GM04503 (cell line): ENCODE measurements at places on chromosomes 16 and 17.

DNA sequence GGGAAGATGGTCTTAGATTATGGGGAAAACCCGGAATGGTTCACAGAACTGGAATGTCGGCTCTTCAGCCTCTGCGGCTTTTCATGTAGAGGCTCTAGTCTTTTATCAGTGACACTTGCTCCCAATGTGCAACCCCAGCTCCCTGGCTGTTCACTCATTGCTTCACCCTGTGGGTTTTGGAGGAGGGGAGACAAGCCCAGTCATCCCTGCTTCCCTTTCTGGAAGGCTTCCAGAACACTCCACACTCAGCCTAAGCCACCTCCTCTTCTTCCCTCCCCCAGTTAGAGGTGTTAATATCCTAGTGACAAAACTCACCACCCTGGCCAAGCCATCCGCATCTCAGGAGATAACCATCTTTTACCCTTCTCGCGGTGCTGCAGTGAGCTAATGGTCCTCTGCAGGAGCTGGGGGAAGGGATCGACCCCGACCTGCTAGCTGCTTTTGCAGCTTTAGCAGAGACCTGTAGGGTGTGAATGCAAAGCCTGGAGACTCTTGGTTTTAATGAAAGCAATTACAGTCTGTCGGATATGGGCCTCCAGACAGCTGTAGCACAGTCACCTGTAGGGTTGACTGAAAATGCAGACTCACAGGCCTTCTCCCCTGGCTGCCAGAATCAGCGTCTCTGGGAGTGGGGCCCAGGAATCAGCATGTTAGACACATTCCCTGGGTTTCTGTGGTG is 24.3 kb upstream of the LASP1NB start:
- DNase-seq = peak; percentile 90

DNA sequence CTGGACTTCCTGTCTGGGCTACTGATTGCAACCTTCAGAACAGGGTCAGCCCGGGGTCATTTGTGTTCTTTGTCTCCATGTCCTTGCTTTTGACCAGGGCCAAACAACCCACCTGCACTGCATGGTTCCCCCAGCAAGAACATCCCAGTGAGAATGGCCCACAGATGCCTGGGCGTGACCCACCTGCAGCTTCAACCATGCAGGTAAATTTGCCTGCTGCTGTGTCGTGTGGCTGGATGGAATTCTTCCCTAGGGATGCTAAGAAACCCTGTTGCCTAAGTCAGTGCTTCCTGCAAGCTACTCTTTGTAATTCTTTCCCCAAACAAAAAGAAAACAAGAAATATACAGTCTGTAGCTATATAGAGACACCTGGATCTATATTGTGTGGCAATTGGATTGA is 12.5 kb downstream of the CDH13 start:
- no peak for DNase-seq

DNA sequence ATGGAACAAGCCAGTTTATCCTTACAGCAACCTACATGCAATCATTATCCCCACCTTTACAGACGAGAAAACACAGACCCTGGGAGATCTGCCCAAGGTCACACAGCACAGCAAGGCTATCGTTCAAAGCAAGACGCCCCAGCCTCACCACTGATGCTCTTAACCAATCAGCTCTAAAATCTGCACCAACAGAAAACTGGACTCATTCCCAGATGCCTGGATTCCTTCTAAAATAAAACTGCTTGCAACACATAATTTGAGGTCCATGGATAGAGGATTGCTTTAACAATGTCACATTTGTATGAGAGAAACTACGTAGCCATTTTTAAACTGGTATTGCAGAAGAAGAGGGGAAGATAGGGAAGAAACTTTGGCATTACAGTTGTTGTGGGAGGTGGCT is 6.8 kb downstream of the COTL1 start:
- DNase-seq = no peak

GRCh38 chr16:81275795-81276194 is 37.3 kb downstream of the BCO1 start:
- DNase-seq = no peak

DNA sequence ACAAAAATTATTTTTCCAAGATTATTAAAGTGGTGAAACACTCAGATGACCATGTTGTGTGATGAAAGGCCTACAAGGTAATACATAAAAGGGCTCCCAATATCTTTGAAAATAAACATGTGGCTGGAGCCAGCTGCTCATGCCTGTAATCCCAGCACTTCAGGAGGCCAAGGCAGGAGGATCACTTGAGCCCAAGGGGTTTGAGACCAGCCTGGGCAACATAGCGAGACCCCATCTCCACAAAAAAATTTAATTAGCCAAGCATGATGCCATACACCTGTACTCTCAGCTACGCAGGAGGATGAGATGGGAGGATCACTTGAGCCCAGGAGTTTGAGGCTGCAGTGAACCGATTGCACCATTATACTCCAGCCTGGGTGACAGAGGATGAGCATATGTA is 26.8 kb downstream of the SIAH1 start:
- DNase-seq = no peak

GRCh38 chr16:11611871-11612664 is 25.3 kb upstream of the LITAF start:
- DNase-seq = no peak

GRCh38 chr17:82536512-82537201 is 17.1 kb downstream of the FOXK2 start:
- DNase-seq = no peak

- no peak for DNase-seq
These were observed 18.7 kb downstream of the CES4A start for GRCh38 chr16:67006930-67007658.

GRCh38 chr16:72092832-72093447 is 480 bp downstream of the TXNL4B start:
- peak; percentile 32 for DNase-seq

GRCh38 chr16:78704416-78704815 is 605.0 kb downstream of the WWOX start:
- DNase-seq = no peak

DNA sequence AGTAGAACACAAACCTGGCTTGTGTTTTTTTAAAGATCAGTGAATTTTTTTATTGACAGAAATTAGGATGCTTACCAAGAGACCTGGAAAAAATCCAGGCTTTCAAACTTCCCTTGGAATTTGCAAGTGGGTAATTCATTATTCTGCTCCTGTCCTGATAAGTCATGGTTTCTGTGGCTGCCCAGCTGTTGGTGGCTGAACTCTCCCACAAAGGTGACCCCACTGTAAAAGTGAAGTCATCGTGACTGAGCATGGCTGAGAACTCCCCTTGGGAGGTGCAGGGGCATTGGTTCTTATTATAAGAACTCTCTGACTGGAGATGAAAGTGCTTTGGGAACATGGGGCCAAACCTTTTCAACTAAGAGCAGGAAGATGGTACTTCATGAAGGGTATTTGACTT is 46.6 kb upstream of the TANC2 start:
- no peak for DNase-seq

GRCh38 chr17:9291912-9292560 is 270.7 kb downstream of the NTN1 start:
- no peak for DNase-seq

DNA sequence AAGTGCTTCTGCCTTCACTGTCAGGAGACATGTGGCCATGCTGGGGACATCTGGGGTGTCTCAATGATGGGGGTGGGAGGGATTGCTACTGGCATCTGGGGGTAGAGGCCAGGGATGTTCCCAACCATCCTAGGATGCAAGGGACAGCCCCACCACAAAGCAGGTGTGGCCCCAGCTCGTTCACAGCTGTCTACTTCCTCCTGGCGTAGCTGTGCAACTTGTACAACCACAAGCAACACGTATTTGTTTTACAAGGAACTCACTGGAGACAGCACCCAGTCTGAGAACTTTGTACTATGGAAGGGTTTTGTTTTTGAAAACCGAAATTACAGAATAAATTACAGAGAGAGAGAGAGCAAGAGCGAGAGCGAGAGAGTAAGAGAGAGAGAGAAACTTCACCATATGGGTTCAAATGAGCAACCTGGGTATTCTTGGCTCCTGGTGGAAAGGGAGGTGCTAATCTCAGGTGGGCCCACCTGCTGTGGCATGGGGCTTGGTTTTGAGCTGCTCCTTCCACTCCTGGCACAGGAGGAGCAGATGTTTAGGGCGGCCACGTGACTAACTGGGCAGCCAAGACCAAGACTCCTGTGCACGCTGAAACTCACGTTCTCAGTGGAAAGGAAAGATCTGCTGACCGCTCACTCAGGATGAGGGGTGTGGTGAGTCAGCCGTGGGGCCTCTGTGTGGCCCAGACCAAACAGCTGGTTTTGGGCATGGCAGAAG is 17.5 kb upstream of the TNFRSF13B start:
- DNase-seq = no peak

GRCh38 chr16:53198933-53199332 is 144.1 kb downstream of the CHD9 start:
- DNase-seq = no peak

DNA sequence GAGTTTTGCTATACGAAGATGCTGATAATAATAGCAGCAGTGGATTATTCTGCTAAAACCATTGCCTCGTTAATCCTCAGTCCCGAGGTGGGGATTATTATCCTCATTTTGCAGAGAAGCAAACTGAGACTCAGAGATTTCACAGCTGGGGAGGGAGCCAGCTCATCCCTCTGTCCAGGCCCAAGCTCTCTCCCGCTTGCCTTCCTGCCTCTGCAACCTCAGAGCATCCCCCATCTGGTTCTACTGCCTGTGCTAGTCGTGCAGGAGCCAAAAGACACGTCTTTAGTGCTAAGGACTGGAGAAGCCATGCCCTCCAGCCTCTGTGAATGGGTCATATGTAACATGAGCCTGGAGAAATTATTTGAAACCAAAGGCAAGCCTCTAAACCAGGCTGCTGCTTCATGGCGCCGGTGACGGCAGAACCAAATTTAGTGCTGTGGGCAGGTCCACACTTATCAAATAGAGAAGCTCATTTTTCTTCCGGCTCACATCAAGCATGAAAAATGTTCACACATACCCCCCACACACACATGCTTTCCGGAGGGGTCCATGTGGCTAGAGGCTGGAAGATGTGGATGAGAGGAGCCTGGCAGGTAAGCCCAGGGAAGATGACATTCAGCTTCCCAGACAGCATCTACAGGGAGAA is 13.5 kb downstream of the MAPT start:
- DNase-seq = no peak

GRCh38 chr16:17171250-17172143 is 299.3 kb downstream of the XYLT1 start:
- DNase-seq = no peak

- DNase-seq = no peak
These were observed 90.0 kb downstream of the GNAO1 start for GRCh38 chr16:56281249-56281805.

DNA sequence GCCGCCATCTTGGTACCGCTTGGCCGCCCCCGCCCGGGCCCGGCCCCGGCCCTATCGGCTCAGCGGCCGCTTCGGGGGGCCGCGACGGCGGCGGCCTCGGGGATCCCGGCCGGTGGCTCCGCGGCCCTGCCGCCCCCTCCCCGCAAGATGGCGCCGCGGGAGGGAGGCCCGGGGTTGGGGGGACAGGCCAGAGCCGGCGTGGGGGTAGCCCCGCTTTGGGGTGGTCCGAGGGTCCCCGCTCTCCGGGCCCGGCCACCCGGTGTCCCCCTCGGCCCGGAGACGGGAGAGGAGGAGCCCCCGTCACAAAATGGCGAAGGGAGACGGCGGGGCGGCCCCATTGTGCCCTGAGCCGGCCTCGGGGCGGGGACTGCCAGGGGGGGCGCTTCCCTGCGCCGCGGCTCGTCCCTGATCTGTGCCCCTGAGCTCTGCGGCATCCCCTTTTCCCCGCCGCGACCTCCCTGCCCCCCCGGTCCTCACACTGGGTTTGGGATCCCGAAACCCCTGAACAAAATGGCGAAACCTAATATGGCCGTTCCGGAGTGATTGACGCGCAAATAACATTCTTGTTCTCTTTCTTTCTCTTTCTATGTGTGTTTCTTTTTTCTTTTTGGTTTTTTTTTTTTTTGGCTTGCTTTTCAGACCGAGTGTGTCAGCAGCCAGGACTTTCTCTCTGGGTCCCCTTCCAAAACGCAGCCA is 986 bp downstream of the HAPSTR1 start:
- no peak for DNase-seq

GRCh38 chr17:57603546-57603945 is 141.6 kb downstream of the CCDC182 start:
- no peak for DNase-seq

DNA sequence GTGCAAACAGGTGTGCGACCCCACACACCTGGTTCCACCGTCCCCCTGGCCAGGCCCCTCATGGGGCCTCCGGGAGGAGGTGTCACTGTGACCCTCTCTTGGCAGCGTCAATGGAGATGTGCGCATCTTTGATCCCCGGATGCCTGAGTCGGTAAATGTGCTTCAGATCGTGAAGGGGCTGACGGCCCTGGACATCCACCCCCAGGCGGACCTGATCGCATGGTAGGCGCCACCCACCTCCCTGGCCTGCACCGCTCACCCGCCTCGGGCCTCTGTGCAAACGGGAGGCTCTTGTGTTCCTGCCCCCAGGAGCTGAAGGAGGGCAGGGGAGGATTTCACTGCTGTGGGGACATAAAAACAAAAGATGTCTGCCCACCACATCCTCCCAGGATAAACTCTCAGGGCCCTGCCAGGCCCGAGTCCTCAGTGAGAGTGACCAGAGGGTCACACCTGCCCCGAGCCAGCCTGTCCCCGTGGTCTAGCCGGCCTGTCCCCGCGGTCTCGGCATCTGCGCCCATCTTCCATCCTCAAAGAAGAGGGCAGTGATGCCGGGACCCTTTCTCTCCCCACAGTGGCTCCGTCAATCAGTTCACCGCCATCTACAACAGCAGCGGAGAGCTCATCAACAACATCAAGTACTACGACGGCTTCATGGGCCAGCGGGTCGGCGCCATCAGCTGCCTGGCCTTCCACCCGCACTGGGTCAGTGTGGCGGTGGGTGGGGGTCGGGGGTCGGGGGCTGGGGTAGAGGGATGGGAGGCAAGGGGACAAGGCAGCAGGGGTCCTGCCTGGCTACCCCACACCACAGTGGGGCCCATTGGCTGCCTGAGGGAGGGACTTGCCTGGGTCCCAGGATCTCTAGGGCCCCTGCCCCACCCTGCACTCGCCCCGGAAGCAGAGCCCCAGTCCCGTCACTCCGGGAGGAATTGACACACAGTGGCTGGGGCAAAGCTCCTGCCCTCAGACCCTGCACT is 29.0 kb upstream of the CHMP6 start:
- DNase-seq = no peak

DNA sequence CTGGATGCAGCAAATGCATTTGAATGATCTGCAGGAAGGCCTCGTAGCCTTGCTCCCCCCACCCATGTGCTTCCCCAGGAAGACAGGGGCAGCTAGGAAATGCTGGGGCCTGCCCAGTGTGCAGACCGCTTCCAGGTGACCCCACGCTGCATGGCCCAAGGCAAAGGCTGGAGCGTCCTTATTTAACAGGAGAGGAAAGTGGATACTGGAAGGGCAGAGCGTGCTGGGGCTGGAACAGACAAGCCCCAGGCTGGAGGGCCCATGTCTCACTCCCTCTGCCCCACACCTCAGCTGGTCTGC is 26.1 kb upstream of the NPTX1 start:
- no peak for DNase-seq

GRCh38 chr17:14320734-14321475 is 20.0 kb downstream of the HS3ST3B1 start:
- DNase-seq = no peak

DNA sequence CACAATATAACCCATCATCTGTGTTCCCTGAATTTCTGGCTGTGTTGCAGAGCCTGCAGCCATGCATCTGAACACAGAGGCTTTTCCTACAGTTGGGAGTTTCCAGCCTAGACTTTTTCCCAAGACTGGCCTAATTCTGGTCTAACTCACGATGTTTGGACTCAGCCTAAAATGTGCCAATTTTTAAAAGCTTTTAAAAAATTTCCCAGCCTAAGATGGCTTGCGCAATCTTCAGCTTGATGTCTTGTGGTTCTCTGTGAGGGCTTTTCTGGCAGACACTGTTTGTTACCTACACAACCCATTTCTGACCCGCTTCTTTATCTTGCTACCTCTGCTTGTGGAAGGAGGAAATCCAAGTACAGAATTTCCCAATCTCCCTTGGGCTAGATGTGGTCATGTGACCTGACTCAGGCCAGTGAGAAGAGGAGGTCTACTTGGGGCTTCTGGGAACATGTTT is 72.7 kb upstream of the GAS7 start:
- DNase-seq = peak; percentile 45
